ENCODE measurements at places on chromosomes 16 and 17.
A peak's percentile ranks its signal among the peaks of the same experiment; 100 is the strongest.

GRCh38 chr16:20023190-20023589, 50.5 kb downstream of the GPR139 start:
- no peak for DNase-seq

DNA sequence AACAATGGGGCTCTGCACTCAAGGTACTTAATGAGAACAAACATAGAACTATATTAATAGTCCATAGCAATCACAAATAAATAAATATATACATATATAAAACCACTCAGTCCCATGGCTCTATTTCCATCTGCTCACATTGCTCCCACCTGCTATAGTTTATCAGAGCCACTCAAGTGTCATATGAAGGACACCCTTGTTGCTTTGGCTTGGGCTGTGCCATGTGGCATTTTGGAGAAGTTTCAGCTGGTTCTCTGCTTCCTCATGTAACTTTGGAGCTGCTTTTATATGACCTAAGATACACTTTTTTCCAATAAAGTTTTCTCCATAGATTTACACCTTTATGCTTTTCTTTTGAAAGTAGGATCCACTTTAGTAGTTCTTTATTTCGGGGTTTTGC, 126.4 kb downstream of the KCNJ2 start:
- no peak for DNase-seq

DNA sequence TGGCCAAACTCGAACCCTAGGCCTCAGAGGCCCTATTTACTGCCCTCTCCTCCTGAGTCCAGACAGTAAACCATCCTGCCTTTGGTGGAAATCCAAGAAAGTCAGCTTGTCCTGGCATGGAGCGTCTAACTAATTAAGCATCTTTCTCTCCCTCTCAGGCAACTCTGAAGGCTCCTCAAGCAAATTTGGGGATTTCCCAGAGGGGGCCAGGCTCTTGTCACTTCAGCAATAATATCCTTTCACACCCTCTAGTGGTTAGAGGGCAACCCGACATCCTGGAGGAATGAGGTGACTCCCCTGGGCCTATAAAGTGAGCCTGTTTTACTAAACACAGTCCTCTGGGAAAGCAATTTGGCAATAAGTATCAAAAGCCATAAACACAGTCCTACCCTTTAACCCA, 60.4 kb downstream of the NOG start:
- DNase-seq, result no peak

DNA sequence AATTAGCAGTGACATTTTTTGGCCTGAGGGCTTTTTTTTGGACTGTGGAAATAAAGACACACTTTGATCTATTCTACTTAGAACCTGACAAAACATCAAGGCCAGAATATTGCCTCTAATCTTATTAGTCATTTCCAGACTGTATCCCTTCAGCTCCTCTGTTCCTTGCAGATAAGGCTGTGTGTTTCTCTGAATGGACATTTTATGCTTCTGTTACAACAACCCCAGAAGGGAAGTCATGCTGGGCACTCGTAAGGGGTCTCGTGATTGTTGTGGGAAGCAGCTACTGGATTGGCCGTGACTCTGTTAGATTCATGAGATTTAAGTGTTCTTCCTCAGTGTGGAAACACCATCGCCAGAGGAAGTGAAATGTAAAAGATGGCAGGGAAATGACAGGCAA, 31.6 kb upstream of the HS3ST2 start:
- DNase-seq, result no peak

- peak; percentile 82 for DNase-seq
These were observed 688 bp downstream of the FBRS start for GRCh38 chr16:30658731-30659506.

DNA sequence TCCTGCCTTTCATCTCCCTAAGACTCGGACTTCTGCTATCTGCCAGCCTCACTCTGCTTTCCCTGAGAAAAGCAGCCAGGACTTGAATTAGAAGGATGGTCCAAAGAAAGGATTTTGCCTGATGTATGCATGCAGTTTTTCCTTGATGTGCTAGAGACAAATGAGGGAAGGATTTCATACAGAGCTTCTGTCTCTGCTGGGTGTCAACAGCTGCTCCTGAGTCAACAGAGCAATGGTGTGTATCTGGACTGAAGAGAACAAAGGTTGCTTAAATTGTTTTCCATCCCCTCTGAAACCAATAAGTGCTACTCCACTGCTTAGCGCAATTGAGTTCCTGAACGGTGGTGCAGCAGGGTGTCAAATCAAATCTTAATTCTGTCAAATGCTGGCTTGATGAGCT, 680.6 kb upstream of the C16orf82 start:
- no peak for DNase-seq

GRCh38 chr17:27555339-27555738, 75.6 kb upstream of the LGALS9 start:
- no peak for DNase-seq

DNA sequence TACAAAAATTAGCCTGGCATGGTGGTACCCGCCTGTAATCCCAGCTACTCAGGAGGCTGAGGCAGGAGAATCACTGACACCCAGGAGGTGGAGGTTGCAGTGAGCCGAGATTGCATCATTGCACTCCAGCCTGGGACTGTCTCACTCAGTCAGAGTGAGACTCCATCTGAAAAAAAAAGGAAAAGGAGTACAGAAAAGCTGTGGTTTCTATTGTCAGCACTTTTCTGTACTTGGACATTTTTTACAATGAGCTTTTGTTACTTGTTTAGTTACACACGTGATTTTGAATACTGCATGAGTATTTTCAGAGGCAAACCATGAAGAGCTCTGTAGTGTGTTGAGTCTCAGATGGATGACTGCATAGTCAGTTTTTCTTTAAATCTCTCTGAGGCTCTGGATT, 26.3 kb downstream of the ZC3H18 start:
- no peak for DNase-seq

DNA sequence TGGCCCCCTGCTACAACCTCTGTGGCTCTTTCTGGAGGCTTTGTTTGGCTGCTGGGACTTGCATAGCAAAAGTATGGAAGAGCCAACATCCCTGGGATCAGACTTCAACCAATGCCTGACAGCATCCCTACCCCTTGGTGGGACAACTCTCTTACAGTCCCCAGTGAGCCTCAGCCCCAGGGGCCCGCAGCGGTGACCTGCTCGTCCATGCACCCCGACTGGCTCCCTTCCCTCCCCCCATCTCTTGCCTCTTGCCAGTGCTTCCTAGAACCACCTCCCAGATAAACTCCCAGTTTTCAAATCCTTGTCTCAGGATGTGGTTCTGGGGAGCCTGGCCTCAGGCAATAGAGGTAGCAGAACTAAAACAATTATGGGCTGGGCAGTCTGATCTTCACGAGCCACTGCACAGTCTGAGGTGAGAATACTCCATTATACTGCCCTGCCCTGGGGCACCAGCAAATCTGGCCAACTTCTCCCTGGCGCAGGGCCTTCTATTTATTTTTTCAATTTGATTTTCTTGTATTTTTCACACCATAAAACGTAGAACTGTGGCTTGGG, 86.6 kb upstream of the BRD7 start:
- no peak for DNase-seq

- DNase-seq, result no peak
These were observed 109.5 kb upstream of the CIBAR2 start for GRCh38 chr16:85221771-85222154.

GRCh38 chr17:76253841-76254240, 11.3 kb upstream of the UBALD2 start:
- DNase-seq, result no peak

- DNase-seq, result no peak
These were observed 399.9 kb upstream of the CDH11 start for GRCh38 chr16:65521633-65522328.

GRCh38 chr16:27313422-27314160, at the start of gene IL4R:
TSS of gene IL4R (plus strand) at chr16:27313974. CDS start at chr16:27340204, 26,230 bp downstream.
- peak; percentile 60 for DNase-seq

DNA sequence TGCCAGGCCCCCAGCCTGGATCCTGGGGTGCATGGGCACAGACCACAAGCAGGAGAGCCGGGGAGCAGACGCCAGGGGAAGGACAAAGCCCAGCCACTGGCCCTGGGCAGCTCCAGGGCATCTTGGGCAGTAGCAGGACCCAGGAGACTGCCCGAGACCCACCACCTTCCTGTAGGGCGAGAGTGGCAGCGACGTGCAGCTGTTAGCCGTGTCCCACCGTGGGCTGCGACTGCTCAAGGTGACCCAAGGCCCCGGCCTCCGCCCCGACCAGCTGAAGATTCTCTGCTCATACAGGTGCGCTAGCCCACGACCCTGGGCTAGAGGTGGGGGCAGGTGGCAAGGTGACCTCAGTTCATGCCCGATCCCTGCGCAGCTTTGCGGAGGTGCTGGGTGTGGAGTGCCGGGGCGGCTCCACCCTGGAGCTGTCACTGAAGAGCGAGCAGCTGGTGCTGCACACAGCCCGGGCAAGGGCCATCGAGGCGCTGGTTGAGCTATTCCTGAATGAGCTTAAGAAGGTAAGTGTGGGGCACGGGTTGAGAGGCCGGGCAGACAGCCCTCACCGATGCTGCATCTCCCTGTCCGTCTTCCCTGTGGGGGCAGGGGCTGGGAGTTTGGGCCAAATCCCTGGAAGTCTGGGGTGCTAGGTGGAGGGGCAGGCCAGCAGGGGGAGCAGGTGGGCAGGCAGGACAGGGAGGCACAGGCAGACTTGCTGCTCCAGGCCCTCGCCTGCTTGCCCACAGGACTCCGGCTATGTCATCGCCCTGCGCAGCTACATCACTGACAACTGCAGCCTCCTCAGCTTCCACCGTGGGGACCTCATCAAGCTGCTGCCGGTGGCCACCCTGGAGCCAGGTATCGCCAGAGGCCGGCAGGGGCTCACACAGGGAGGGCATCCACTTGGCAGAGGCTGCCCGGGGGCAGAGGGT, 13.5 kb upstream of the SMIM5 start:
- no peak for DNase-seq

DNA sequence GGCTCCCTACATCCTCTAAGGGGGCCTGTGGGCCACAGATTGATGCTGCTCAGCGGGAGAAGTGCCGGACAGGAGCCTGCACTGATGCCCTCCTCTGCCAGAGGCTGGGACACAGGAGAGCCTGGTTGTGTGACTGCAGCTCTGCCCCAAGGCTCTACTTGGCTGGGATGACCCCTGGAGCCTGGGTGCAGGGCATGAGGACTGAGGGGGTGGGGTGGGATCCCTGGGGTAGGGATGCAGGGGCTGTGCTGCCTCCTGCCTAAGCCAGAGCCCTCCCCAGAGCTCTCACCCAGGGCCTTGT, 577 bp downstream of the EVPLL start:
- DNase-seq, result no peak

GRCh38 chr16:4085405-4085970, 30.8 kb downstream of the ADCY9 start:
- no peak for DNase-seq

GRCh38 chr16:15653227-15653626, 3.2 kb downstream of the NDE1 start:
- peak; percentile 68 for DNase-seq

GRCh38 chr16:1989209-1990100, at the start of gene SYNGR3:
TSS of gene SYNGR3 (plus strand) at chr16:1989970. CDS start at chr16:1990103, 133 bp downstream.
- DNase-seq, result no peak

DNA sequence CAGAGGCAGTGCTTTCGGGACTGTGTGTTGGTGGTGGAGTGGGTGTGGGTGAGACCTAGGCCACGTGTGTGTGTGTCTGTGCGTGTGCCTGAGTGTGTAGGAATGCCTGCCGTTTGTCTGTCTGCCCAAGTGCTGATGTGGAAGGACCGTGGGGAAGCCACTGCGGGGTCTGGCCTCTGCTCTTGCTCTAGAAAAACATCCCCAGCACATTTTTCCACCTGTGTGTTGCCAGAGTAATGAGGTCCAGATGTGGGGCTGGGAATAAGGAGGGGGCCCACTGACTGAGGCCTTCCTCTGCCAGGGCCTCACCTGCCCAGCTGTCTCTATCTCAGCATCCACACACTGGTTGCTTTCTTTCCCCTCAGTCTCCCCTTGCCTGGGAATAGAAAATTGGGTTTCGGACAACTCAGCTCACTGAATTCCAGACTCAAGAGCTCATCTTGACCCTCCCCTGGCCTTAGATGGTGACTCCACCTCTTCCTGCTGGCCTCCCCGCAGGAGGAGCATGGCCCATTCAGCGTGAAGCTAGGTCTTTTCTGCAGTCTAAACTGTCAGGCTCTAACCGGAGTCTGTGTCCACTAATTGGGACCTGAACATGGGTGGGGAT, 7.6 kb downstream of the SGCA start:
- peak; percentile 70 for DNase-seq

- DNase-seq, result no peak
These were observed 30.6 kb downstream of the OSBPL7 start for GRCh38 chr17:47791025-47791424.

GRCh38 chr16:57262841-57263540, 17.9 kb downstream of the ARL2BP start:
- DNase-seq, result no peak
